ENCODE measurements at places on chromosomes 13 and 19.

GRCh38 chr13:112879283-112879833 is 89.7 kb upstream of the MCF2L start:
- DNase-seq: no peak

GRCh38 chr13:110298505-110299282 is 8.3 kb downstream of the COL4A1 start:
- DNase-seq: no peak

- no peak for DNase-seq
Observed at GRCh38 chr13:48404952-48405351, 8.0 kb downstream of the LPAR6 start.

DNA sequence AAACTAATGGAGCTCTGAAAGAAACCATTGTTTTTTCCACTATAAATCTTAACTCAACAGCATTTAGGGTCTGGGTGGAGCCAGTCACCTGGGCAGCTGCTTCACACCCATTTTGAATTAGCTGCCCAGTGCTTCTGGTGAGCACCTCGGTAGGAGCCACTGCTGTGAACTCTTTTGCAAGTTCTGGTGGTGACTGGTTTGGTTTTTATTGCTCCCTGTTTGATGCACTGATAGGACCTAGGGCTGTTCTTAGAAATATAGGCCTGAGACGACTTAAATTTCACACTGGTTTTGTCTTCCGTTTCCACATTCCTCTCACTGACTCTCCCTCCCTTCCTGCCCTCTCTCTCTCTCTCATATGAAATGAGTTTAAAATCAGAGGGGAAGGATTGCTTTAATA is 103.9 kb downstream of the GGACT start:
- DNase-seq: no peak

DNA sequence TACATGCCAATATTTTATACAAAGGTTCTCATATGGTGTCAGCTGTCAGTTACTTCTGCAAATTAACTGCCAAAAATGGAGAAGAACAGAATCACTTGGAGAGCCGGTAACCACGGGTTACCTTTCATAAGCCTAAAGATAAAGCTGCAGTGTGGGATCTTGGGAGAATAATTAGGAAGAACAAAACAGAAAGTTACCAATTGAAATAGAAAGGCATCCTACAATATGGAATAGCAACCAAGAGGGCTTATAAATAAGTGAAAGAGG is 74.2 kb downstream of the TSHZ3 start:
- no peak for DNase-seq
